Fibroblast of pulmonary artery (primary cell): ENCODE measurements at places on chromosomes 2 and 18.

DNA sequence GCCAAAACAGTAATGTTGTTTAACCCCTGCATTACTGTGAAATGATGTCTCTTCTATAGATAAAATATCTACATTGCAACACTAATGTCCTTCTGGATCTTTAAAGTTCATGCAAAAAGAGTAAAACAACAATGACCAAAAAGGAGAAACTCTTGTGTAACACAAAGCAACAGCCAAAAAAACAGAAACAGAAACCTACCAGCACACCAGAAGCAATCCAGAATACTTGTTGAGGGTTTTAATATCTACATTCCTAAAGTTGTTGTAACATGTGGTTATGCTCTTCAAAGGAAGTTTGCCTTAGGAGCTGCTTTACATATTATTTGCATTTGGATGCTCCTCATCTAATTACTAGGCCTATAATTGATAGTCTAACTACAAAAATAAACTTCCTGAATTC is 157.2 kb downstream of the BABAM2 start:
- DNase-seq: peak; percentile 91

- no peak for DNase-seq
Measured at GRCh38 chr2:46798041-46798440, 117.6 kb downstream of the MCFD2 start.

DNA sequence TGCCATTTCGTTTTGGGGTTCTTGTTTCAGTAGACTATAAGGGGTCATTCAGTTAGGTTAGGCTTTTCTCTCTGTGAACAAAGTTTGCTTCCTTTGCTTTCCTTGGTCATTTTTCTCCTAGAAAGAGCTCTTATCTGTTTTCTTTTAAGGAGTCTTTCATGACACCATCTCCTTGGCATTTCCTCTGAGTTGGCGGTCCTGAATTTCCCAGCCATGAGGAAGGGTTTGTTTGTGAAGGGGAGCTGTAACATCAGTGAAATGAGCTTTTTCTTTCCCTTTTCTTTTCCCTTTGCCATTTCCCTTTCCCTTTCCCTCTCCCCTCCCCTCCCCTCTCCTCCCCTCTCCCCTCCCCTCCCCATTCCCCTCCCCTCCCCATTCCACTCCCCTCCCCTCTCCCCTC is 61.7 kb downstream of the MAP4K4 start:
- peak; percentile 98 for DNase-seq

- no peak for DNase-seq
Measured at GRCh38 chr2:95001701-95002100, 23.8 kb upstream of the MAL start.

GRCh38 chr2:230000118-230000841 is 68.4 kb downstream of the SLC16A14 start:
- DNase-seq: no peak

- DNase-seq: peak; percentile 86
Measured at GRCh38 chr2:27735263-27735904, 36.1 kb upstream of the MRPL33 start.
